Psoas muscle (tissue), 8 donors: ENCODE measurements at places on chromosomes 3 and 15. TPM values are rescaled to one million over a fixed set of nuclear protein-coding genes. Genes with fewer than 3 reads are reported as not detected.

The PTPN23 gene
- total RNA-seq, result 26.8 TPM

The FOXL2NB gene
- total RNA-seq, result 0.14 TPM

The MOBP gene
- total RNA-seq, result not detected

The ZDHHC19 gene
- total RNA-seq, result 1.1 TPM

The RPS27L gene
- total RNA-seq, result 106 TPM

The PFKFB4 gene
- 2.1 TPM for total RNA-seq

- H3K36me3 ChIP-seq, result no peaks in the 10 kb centered on the region
- H3K4me1 ChIP-seq, result peaks cover 1% of the 10 kb centered on the region
- H3K4me3 ChIP-seq, result peak overlapping the region; percentile 44
- DNase-seq, result peak; percentile 59
- no peaks in the 10 kb centered on the region for H3K27me3 ChIP-seq
Measured at GRCh38 chr15:31435261-31435911, 108.8 kb downstream of the KLF13 start.

DNA sequence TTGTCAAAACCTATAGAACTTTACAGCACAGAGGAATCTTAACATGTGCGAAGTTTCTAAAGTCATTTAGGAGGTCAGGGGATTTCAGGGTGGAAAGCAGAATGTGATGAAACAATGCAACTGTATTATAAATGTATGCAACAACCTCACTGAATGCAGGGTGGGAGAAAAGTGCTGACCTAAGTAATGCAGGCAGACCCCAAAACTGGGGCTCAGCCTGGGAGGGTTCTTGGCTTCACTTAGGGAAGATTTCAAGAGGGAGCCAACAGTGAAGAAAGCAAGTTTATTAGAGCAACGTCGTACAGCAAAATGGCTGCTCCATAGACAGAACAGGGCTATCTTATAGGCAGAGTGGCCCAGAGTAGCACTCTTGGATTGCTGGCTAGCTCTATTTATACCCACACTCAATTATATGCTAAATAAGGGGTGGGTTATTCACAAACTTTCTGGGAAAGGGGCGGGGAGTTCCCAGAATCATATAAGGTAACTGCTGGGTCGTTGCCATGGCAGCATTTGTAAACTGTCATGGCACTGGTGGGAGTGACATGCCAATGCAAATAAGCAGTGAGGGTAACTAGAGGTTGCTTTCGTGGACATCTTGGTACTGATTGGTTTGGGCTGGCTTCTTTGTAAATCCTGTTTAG lies 14.2 kb upstream of the CAND2 start:
- H3K36me3 ChIP-seq, result no peaks in the 10 kb centered on the region
- no peak for DNase-seq
- no peak overlapping the region for H3K27ac ChIP-seq
- peaks cover 4% of the 10 kb centered on the region for H3K4me1 ChIP-seq

- no peaks in the 10 kb centered on the region for H3K27me3 ChIP-seq
- no peak overlapping the region for H3K4me3 ChIP-seq
- DNase-seq, result no peak
Measured at GRCh38 chr3:9180764-9181117, 68.7 kb downstream of the SRGAP3 start.

GRCh38 chr15:82135638-82136037 lies 89.8 kb upstream of the MEX3B start:
- H3K36me3 ChIP-seq, result no peaks in the 10 kb centered on the region
- H3K27ac ChIP-seq, result no peak overlapping the region
- H3K4me1 ChIP-seq, result no peaks in the 10 kb centered on the region
- H3K4me3 ChIP-seq, result no peak overlapping the region
- no peaks in the 10 kb centered on the region for H3K27me3 ChIP-seq

- H3K27me3 ChIP-seq, result no peaks in the 10 kb centered on the region
- DNase-seq, result no peak
- H3K4me1 ChIP-seq, result no peaks in the 10 kb centered on the region
Measured at GRCh38 chr3:6549296-6549695, 311.6 kb upstream of the GRM7 start.

DNA sequence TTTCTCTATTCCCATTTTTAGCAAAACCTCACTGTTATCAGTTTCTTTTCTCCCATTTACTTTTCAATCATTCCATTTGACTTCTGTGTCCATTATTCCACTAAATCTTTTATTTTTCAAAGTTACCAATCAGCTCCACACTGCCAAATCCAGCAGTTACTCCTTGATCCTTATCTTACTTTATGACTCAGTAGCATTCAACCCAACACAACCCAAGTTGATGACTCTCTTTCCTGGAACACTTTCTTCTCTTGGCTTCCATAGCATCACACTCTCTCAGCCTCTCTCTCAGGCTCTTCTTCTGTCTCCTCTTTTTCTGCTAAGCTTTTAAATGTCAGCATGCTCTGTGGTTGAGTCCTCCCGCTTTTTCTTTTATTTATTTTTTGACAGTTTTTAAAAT lies 36.3 kb downstream of the RASGRP1 start:
- no peaks in the 10 kb centered on the region for H3K36me3 ChIP-seq
- no peaks in the 10 kb centered on the region for H3K4me1 ChIP-seq
- DNase-seq, result no peak
- H3K4me3 ChIP-seq, result no peak overlapping the region

DNA sequence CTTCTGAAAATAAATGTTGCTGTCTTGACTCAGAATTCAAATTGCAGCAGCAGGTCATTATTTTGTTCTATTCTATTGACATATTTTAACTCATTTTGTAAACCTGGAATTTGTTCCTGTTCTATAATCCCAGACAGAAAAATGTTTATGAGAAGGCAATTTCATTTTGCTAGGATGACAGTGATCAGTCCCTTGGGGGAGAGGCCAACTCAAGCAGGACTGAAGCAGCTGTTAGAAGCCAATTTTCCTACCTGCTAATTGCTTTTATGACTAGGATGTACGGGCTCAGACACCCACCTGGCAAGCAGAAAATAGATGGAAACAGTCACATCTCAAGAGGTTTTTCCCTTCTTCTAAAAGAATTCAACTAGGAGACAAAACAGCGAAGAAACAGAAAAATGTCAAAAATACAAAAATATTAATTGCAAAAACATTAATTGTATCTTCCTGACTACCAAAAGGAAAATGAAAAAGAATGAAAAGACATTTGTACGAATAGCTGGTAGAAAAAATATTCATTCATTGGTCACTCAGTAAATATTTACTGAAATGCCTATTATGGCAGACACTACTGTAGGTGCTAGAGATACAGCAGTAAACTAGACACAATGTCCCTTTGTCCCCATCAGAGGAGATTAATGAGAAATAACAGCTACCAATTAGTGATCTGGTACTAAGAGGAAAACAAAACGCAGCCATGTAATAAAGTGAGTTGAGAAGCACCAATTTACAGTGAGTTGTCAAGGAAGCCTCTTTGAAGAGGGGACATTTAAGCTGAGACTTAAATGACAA lies 73.5 kb downstream of the PEAK1 start:
- no peak for DNase-seq
- peaks cover 19% of the 10 kb centered on the region for H3K4me1 ChIP-seq
- H3K4me3 ChIP-seq, result no peak overlapping the region

DNA sequence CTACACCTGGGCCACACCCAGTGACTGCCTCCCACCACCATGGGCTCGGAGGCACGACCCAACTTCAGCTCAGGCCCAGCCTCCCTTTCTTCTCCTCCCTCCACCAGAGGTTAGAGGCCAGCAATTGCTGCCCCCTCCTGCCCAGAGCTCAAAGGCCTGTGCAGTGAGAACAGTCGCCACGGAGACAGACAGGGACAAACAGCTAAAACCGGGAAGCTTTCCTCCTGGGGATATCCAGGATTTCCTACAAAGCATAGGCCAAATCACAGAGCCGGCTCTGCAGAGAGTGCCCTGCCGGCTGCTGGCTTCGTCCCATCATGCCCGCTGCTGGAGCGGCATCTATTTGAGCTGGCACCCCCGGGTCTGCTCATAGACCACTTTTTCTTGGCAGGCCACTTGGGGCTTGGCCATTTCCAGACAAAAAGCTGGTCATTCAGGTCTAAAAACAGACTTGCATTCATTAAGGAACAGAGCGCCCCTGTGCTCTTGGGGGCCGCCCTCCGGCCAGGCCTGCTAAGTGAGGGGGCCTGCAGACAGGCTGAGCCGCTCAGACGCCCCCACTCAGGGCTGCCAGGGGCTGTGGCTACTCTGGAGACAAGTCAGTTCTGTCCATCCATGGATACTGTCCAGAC lies 17.5 kb downstream of the GRAMD2A start:
- H3K4me3 ChIP-seq, result no peak overlapping the region
- no peaks in the 10 kb centered on the region for H3K27me3 ChIP-seq
- peak; percentile 41 for DNase-seq
- H3K36me3 ChIP-seq, result no peaks in the 10 kb centered on the region

DNA sequence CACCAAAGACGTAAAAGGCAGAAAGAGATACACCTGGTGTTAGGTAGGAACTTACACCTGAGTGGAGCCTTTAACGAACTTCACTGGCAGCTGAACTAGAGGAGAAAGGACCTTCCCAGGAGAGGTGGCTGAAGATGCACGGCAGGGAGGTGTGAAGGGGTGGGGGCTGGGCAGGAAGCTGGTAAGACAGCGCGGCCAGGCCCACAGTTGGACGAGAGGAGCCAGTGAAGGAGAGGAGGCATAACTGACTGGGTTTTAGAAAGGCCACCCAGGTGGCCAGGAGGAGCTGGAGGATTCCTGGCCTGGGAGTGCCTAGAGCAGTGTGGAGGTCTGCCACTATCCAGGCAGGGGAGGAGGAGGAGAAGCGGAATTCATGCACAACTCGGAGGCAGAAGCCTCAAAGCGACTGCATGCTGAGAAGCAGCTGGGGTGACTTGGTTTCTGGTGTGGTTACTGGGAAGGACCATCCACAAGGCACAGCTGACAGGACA lies 51.9 kb downstream of the SLC41A3 start:
- DNase-seq, result no peak
- no peaks in the 10 kb centered on the region for H3K27me3 ChIP-seq
- H3K4me3 ChIP-seq, result no peak overlapping the region
- H3K4me1 ChIP-seq, result no peaks in the 10 kb centered on the region
- H3K36me3 ChIP-seq, result peaks cover 30% of the 10 kb centered on the region
- no peak overlapping the region for H3K27ac ChIP-seq

DNA sequence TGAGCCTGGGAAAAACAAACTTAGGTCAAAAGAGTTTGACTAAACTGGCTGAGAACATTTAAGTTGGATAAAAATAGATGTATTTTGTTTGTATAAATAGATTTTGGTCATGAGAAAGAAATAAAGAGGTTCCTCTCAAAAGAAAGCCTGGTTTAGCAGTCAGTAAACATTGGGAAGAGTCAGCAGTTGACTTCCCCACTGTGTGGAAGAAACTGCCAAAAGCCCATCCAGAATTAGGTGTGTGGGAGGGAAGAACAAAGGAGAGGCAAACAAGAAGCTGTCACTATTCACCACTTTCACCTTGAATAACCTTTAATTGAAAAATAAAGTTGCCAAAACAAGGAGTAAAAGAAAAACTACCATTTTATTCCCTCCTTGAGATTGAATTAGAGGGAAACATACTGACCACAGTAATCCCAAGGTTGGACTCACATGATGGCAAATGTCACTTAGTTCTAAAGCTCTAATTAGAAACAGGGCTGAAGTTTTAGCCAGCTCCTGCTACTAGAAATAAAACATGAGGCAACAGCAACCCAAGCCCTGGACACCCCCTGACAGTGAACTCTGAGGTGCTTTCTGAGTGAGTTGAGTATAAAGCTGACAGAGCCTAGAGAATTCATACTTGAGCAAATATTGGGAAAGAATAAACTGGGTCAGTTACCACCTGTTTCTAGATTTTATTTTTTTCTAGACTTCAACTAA lies 139.3 kb downstream of the SERPINI1 start:
- peak overlapping the region; percentile 13 for H3K27ac ChIP-seq
- no peaks in the 10 kb centered on the region for H3K27me3 ChIP-seq
- DNase-seq, result no peak
- H3K36me3 ChIP-seq, result no peaks in the 10 kb centered on the region

- H3K4me1 ChIP-seq, result peaks cover 89% of the 10 kb centered on the region
- DNase-seq, result peak; percentile 93
- peaks cover 24% of the 10 kb centered on the region for H3K36me3 ChIP-seq
- H3K27me3 ChIP-seq, result no peaks in the 10 kb centered on the region
- no peak overlapping the region for H3K4me3 ChIP-seq
Measured at GRCh38 chr3:46935168-46935858, 41.2 kb downstream of the CCDC12 start.

- DNase-seq, result no peak
- no peak overlapping the region for H3K27ac ChIP-seq
- no peaks in the 10 kb centered on the region for H3K27me3 ChIP-seq
- H3K4me1 ChIP-seq, result no peaks in the 10 kb centered on the region
- H3K36me3 ChIP-seq, result no peaks in the 10 kb centered on the region
Measured at GRCh38 chr3:191300422-191300821, 28.8 kb upstream of the CCDC50 start.

- no peak for DNase-seq
- no peaks in the 10 kb centered on the region for H3K36me3 ChIP-seq
- no peak overlapping the region for H3K27ac ChIP-seq
- H3K27me3 ChIP-seq, result no peaks in the 10 kb centered on the region
- peaks cover 7% of the 10 kb centered on the region for H3K4me1 ChIP-seq
Measured at GRCh38 chr3:121703973-121704372, 43.3 kb upstream of the HCLS1 start.

GRCh38 chr15:40306908-40307307 lies 827 bp downstream of the PLCB2 start:
- peak overlapping the region; percentile 43 for H3K4me3 ChIP-seq
- H3K27me3 ChIP-seq, result no peaks in the 10 kb centered on the region
- no peak for DNase-seq

GRCh38 chr15:28001641-28002040 lies 97.5 kb downstream of the OCA2 start:
- H3K36me3 ChIP-seq, result no peaks in the 10 kb centered on the region
- no peak overlapping the region for H3K27ac ChIP-seq
- H3K4me1 ChIP-seq, result no peaks in the 10 kb centered on the region
- DNase-seq, result no peak

GRCh38 chr15:81375461-81375860 lies 1.4 kb upstream of the TMC3 start:
- H3K4me3 ChIP-seq, result no peak overlapping the region
- H3K4me1 ChIP-seq, result no peaks in the 10 kb centered on the region
- H3K27ac ChIP-seq, result no peak overlapping the region

DNA sequence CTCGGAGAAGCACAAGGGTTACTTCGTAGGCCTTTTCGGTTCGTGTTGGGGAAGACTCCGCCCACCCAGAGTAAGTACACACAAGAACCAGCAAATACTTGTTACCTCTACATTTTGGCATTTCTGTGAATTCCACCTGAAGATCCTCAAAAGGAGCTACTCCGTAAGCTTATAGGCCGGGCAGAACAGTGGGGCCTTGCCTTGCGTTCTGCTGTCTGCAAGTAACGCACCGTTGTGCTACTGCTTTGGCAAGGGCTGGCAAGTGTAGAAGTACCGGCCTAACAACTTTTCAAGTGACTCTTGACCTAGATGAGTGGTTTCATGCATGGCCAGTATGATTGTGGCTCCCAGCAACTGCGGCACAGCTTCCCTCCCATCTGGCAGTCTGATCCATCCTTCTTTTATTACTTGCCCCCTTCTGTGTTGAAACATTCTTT lies 6.4 kb upstream of the DNAAF4 start:
- no peak for DNase-seq
- H3K27me3 ChIP-seq, result no peaks in the 10 kb centered on the region
- H3K27ac ChIP-seq, result no peak overlapping the region
- no peak overlapping the region for H3K4me3 ChIP-seq
- no peaks in the 10 kb centered on the region for H3K4me1 ChIP-seq
- H3K36me3 ChIP-seq, result no peaks in the 10 kb centered on the region

- H3K27me3 ChIP-seq, result no peaks in the 10 kb centered on the region
- no peak overlapping the region for H3K27ac ChIP-seq
- no peaks in the 10 kb centered on the region for H3K36me3 ChIP-seq
- no peak for DNase-seq
- H3K4me1 ChIP-seq, result peaks cover 5% of the 10 kb centered on the region
Measured at GRCh38 chr3:30002797-30003196, 603.6 kb upstream of the TGFBR2 start.

GRCh38 chr3:52061121-52061910 lies 4.9 kb upstream of the DUSP7 start:
- H3K4me3 ChIP-seq, result no peak overlapping the region
- no peaks in the 10 kb centered on the region for H3K36me3 ChIP-seq
- DNase-seq, result no peak
- no peak overlapping the region for H3K27ac ChIP-seq
